ENCODE measurements at places on chromosomes 16 and 17.

DNA sequence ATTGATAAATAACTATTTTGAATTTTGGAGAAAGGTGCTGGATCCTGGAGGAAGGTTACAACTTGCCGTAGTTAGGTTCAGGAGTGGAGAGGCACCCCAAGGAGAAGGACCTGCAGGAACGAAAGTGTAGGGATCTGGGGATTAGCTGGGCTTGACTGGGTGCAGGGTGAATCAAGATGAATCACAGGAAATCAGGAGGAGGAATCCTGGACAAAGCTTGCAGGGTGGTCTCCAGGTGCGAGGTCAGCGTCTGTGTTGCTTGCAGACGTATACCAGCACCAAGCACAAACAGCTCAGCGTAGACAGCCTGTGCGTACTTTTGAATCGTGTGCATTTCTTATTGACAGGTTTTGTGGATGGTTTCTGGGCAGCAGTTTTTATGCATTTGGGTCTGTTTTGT, 144.3 kb downstream of the MSI2 start:
- no peak for DNase-seq

DNA sequence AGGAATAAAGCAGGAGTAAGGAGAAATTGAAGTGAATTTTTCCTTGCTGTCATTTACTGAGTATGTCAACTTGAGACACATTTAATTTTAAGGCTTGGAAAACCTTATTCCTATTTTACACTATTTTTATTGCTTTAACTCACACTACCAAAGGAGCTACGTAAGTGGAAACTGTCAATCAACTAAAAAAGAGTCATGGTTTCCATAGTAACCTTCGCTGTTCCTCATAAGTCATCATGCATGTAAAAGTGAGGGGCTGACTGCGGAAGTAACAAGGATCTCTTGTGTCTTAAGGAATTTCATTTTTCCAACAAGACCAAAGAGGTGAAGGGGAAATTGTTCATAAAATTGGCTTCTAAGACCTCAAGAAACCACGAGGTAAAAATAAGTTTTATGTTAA, 516.2 kb upstream of the CA10 start:
- no peak for DNase-seq

- no peak for DNase-seq
Observed at GRCh38 chr17:67443931-67444595, 67.0 kb downstream of the PITPNC1 start.

- DNase-seq, result no peak
Observed at GRCh38 chr17:7886227-7887037, 2.2 kb upstream of the CHD3 start.
